ENCODE measurements at places on chromosomes 2 and 18.

DNA sequence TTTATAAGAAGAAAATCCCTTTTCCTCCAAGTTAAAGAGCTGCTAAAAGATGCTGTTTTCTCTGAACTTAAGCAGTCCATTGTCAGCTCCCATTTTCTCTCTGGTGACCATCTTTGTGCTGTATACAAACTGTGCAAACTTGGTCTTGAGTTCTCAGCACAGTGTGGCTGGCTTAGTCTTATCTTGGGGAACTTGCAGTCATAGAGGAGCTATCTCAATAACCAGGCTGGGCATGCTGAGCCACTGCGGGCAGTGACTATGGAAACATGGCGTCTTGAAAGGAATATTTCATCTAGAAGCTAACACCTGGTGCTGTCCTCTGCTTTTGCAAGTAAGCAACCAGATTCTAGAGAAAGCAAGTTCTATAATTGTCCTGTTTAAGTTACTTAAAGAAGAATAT is 1334.4 kb upstream of the CELF4 start:
- no peak for DNase-seq

DNA sequence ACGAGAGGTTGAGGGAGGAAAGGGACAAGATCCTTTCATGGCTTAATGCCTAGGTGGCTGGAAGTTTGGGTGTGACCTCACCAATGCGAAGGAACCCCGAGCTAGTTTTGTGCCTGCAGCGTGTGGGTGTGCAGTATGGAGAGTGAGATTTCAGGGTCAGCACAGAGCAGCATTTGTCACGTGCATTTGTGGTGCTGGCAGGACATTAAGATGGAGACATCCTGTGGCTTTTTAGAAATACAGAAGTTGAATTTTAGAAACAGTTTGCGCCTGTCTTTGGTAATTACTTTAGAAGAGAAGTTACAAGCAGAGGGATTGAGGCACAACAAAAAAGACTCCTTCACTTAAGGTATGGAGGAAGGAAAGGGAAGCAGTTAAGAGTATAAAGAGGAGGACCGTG is 258.2 kb upstream of the THUMPD2 start:
- no peak for DNase-seq

DNA sequence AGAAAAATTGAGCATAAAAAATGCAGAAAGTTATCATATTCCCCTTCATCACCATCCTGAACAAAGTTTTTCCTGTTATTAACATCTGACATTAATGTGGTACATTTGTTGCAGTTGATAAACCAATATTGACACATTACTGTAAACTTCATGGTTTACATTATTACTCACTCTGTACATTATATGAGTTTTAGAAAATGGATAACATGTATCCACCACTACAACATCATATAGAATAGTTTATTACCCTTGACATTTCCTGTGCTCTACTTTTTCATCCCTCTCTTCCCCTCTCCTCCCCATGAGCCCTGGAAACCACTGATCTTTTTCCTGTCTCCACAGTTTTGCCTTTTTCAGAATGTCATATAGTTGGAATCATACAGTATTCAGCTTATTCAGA is 618.6 kb upstream of the TMEFF2 start:
- no peak for DNase-seq

DNA sequence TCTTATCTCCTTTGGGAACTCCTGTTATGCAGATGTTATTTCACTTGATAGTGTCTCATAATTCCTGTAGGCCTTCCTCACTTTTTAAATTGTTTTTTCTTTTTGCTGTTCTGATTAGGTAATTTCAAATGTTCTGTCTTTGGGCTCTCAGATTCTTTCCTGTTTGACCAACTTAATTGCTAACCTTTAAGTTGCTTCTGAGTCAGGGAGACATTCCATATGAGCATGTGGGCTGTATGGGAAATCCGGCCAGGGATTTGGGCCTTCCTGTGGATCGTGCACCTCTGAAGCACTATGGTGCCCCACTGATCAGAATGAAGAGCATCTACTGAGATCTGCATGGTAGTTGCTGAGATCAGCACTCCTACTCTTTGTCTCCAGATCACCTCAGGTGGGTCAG is 44.7 kb upstream of the REEP1 start:
- DNase-seq = no peak

DNA sequence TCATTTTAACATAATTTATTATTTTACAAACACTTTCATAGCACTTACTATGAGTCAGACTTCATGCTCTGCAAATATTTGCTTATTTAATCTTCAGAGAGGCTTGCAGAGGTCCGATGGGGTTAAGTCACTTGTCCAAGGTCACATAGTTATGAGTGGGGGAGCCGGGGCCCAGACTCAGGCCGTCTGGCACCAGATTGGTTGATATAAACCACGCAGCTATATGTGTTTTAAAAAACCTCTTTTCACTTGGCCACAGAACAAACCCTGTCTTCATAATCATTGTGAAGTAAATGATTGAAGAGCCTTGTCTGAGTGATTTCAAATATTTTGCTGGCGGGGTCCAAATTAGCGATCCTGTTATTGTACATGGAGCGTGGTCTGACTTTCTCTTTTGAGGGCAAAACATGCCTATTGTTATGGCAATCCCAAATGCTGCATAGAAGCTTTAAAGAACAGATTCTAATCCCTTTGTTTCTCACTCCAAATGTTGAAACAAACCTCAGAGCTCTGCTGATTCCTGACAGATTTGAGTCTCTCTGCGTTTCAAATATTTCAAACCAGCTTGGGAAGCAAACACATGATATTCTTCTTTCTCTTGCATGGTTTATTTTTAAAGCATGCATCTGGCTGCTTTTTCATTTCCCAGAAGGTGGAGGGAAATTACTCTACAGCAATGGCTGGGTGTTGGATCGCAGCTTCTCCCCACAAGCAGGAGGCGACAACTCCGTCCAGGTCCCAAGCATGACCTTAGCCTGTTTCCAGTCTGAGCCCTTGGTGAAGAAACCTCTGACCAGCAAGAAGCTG is 142.4 kb downstream of the DDX1 start:
- peak; percentile 37 for DNase-seq

DNA sequence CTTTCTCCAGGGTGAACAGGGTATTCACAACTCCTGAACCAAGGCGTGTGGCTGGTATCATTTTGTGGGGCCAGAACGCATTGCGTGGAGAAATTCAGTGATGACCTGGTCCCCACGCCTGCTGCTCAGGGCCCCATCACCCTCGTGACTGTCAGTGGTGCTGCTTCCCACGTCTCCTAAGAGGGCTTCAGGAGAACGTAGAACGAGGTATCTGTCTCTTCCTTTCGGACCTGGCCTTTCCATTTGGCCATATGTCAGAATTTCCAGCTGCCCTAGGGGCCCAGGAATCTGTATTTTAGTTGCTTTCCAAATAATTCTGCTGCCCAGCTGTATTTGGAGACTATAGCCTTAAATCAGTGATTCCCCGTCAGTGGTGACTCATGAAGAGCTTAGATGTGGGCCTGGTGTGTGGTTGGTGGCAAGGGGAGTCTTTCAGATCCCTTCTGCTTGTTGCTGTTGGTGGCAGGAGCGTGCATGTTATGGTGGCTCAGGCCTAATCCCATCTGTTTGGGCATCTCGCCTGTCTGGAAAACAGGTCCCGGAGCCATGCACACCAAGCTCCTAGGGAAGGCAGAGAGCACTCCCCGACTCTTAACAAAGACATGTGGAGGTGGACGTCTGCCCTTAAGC is 56.4 kb downstream of the NPAS2 start:
- peak; percentile 36 for DNase-seq

All from fibroblast of skin of right biceps (primary cell).